Activated gamma-delta T cell treated with Interleukin-2 at 50 U/mL for 16 hours (primary cell): ENCODE measurements at places on chromosomes 6 and 20.

DNA sequence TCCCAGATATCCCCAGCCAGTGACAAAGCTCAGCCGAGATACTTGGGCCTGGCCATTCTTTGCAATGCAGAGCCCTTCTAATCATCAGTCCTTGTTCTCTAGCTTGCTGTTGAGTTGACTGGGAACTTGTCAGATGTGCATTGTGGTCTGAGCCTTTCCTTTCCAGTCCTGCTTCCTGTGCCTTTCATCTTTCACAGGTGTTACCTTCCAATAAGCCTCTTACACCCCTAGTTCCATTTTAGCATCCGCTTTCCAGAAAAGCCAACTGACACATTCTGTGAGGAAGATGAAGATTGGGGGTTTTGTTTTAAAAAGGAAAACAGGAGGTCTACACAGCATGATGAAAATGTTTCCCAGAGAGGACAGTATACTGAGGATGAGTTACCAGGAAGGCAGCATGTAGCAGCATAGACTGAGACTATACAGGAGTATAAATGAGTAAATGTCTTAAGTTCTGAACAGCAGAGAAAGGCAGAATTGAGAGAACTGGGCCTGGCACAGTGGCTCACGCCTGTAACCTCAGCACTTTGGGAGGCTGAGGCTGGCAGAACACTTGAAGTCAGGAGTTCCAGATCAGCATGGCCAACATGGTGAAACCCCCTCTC is 5.6 kb upstream of the CEP85L start:
- DNase-seq: no peak

GRCh38 chr20:20303320-20303719 is 64.6 kb upstream of the INSM1 start:
- no peak for DNase-seq

- DNase-seq: no peak
These were observed 73.3 kb upstream of the CD93 start for GRCh38 chr20:23159256-23159946.

GRCh38 chr20:8033151-8033841 is 13.7 kb upstream of the TMX4 start:
- DNase-seq: no peak

GRCh38 chr20:51584116-51584515 is 41.6 kb upstream of the NFATC2 start:
- no peak for DNase-seq

DNA sequence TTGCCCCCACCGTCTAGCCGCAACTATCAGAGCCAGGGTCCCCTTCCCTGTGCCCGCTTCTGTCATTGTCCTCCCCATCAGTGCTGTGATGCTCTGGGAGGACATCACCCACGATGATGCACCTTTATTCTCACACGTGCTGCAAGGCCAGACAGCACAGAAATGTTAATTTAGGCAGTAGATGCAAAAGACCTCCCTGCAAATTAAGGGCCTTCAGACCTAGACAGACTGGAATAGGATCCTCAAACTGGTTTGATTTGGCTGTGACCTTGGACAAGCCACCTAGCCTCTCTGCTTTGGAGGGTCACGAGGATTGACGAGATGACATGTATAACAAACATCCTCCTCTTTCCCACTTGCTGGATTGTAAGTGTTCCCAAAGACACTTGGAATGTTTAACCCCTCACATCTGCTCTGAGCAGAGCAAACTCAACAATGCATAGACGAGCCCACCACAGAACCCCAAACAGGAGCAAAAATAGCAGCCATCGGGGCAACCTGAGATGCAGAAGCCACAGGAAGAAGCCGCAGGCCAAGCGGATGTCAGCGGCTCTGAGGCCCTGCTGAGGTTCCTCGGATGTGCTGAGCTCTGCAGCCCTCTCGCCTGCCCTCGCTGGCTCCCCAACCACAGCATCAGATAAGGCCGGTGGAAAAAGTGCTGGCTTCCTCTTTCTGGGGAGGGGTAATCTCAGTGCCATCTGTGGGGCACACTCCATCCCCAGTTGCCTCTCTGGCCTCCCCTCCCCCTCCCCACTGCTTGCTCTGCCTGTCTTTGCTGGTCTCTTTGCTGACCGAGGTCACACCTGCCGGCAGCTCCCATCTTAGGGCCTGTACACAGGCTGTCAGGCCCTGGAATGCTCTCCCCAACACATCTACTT is 35.3 kb downstream of the TOX2 start:
- peak; percentile 75 for DNase-seq

DNA sequence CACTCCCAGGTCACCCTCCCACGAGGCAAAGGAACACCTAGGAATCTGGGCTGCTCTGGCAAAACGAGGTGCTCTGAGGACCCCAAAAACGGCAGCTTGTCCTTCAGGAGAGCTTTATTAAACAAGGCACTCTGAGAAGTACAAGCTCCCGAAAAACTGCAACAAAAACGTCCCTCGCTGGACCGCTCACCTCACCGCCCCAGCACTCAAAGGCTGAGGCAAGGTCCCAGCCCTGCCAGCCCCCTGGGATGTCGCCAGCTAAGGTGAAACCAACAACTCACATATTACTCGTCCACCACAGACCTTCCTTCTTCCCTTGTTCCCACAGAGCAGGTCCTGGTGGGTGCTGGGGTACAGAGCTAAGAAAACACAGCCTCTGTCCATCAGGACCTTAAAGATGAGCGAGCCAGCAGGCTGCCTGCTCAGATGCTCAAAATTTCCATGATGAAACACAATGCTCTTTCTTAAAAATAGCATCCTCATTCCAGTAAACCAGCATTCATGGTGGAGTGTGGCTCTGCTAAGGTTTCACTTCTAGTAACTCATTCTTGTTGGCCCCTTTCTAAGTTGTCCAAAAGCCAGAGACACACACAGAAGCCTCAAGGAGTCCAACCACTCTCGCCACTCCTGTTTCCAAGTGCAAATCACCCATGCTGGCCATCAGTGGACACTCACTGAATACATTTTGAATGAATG is 35.9 kb downstream of the ATP9A start:
- DNase-seq: no peak

DNA sequence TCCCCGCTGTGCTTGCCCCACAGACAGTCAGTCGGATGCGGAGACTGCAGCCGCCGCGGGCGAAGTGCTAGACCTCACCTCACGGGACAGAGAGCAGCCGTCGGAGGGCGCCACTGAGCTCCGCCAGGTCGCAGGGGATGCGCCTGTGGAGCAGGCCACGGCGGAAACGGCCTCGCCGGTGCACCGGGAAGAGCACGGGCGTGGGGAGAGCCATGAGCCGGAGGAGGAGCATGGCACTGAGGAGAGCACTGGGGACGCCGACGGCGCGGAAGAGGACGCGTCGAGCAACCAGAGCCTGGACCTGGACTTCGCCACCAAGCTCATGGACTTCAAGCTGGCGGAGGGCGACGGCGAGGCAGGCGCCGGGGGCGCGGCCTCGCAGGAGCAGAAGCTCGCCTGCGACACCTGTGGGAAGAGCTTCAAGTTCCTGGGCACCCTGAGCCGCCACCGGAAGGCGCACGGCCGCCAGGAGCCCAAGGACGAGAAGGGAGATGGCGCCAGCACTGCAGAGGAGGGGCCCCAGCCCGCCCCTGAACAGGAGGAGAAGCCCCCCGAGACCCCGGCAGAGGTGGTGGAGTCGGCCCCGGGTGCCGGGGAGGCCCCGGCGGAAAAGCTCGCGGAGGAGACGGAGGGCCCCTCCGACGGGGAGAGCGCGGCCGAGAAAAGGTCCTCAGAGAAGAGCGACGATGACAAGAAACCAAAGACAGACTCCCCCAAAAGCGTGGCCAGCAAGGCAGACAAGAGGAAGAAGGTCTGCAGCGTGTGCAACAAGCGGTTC is 66.4 kb downstream of the SSR1 start:
- DNase-seq: no peak

DNA sequence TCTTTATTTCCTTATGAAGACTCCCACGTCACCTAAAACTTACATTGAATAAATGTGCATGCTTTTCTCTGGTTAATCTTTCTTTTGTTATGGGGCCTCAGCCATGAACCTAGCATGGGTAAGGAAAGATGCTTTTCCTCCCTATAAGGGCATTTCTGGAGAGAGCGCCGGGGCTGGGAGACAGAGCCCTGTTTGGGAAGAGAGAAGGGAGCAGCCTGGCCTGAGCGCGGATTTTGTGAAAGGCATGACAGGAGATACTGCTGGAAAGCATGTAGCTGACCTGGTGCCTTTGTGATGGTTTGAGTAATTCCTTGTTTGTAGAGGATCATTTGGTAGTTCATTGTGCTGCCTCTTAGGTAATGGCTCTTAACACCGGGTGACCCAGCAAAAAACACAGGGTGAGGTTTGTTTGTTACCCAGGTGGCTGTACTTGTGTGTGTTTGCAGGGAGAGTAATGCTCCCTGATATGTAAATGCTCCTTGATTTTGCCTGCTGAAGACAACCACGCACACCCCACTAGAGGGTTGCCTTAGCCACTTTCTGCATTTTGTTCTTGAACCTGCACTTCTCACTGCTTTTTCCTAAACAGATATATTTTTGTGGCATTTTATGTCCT is 59.2 kb downstream of the ANKRD6 start:
- DNase-seq: no peak

DNA sequence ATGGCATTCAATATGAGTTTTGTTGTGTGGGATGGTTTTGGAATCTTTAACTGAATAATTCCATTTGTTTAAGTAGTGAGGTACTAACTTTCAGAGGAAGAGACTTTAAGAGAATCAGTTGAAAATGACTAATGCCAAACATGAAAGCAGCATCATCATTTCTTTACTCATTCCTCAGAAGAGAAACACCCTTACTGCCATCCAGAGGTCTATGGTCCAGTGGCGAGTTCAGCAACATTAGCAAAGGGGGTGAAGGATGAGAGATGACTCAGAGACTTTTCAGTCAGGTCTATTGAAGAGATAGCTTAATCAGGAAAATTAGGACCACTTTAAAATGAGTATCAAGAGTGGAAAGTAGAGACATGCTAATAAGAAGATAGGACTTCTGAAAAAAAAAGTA is 118.8 kb downstream of the COL19A1 start:
- no peak for DNase-seq

- no peak for DNase-seq
These were observed 10.1 kb downstream of the FIG4 start for GRCh38 chr6:109701221-109701620.

DNA sequence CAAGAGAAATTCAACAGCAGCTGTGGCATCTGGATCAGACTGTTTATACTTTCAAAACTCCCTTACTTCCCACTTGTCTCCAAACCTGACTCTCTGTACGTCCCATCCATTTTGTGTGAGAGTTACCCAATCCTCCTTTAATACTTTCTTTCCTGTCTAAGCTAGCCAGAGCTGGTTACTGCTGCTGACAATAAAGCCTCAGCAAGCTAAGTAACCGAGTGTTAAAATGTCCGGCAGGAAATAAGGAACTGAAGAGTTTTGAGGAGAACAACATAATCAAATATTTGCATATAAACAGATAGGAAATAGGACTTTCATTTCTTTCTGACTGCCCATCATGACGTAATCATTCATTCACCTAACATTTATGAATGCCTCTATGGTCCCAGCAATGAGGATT is 11.6 kb downstream of the TMEM30A start:
- DNase-seq: no peak
